ENCODE measurements at places on chromosomes 11 and 22.

DNA sequence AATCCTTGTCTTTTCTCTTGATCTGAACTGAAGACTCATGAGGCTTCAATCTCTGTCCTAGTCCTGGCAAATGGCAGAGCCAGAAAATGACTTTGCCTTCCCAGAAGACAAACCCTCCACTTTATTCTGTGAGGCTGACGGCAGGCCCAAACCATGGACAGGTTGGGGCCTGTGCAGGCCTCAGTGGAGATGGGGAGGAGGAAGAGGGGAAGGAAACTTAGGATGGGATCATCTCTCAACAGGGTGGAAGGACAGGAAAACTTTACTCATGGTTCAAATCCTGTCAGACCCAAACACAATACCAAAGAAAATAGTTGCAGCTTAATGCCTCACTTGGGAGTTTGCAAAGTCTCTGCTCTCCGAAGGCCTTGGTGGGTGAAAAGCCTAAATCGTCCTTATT lies 9.8 kb downstream of the RPL27A start:
- DNase-seq = no peak

GRCh38 chr11:131066551-131066950 lies 150.3 kb upstream of the SNX19 start:
- no peak for DNase-seq

GRCh38 chr11:25910086-25910485 lies 421.8 kb upstream of the ANO3 start:
- no peak for DNase-seq

DNA sequence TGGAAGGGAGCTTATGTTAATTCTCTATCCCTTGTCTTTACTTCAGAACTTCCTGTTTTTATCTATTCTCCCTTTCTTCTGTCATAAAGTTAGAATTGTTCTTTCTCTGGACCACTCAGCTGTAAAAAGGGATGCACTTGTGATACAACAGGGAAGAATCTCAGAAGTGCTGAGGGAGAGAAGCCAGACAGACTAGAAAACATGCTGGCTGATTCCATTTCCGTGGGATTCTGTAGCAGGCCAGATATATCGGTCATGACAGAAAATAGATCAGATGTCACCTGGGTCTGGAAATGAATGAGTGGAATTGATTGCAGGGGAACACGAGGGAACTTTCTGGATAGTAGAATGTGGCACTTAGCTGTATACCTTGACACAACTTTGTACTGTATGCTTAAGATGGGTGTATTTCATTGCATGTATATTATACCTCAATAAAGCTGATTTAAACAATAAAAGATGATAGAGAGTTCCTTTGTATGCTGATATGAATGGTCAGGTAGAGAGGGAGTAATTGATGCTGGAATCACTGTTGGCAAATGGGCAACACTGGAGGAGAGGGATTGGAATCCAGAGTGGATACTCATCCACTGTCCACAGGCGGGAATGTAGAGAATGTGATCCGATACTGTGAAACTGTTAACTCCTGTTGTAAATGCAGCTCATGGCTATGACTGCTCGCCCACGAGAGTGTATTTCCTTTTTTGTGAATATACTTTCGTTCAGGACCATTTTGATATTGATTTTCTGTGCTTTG lies 59.6 kb downstream of the ATXN10 start:
- DNase-seq = no peak

GRCh38 chr11:115710426-115710825 lies 206.2 kb upstream of the CADM1 start:
- DNase-seq = no peak

DNA sequence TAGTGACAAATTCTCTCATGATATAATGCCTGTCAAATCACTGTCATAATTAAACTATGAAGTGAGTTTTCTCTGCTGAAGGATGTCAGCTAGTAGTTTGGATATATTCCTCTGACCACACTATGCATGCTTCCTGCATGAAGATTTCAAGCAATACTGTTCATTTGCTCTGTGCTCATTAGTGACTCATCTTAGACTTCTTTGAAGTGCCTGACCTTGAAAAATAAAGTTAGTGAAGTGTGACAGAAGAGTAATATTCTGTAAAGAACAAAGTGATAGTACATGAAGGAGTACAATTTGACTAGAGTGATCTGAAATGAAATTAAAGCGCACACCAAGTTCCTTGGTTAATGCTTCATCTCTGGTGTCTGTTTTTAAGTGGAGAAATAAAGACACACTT lies 629.5 kb upstream of the ANO3 start:
- DNase-seq = no peak

- no peak for DNase-seq
These were observed 51.9 kb downstream of the SPATA19 start for GRCh38 chr11:133793271-133794035.

- no peak for DNase-seq
These were observed 22.0 kb downstream of the TUB start for GRCh38 chr11:8102965-8103364.

- DNase-seq = peak; percentile 3
These were observed 95.1 kb upstream of the PLET1 start for GRCh38 chr11:112355726-112356125.

GRCh38 chr22:49768951-49769690 lies 58.6 kb downstream of the BRD1 start:
- DNase-seq = no peak

GRCh38 chr22:43173976-43174720 lies 12.8 kb downstream of the TTLL12 start:
- DNase-seq = no peak

GRCh38 chr11:79087961-79088318 lies 352.9 kb downstream of the TENM4 start:
- no peak for DNase-seq

DNA sequence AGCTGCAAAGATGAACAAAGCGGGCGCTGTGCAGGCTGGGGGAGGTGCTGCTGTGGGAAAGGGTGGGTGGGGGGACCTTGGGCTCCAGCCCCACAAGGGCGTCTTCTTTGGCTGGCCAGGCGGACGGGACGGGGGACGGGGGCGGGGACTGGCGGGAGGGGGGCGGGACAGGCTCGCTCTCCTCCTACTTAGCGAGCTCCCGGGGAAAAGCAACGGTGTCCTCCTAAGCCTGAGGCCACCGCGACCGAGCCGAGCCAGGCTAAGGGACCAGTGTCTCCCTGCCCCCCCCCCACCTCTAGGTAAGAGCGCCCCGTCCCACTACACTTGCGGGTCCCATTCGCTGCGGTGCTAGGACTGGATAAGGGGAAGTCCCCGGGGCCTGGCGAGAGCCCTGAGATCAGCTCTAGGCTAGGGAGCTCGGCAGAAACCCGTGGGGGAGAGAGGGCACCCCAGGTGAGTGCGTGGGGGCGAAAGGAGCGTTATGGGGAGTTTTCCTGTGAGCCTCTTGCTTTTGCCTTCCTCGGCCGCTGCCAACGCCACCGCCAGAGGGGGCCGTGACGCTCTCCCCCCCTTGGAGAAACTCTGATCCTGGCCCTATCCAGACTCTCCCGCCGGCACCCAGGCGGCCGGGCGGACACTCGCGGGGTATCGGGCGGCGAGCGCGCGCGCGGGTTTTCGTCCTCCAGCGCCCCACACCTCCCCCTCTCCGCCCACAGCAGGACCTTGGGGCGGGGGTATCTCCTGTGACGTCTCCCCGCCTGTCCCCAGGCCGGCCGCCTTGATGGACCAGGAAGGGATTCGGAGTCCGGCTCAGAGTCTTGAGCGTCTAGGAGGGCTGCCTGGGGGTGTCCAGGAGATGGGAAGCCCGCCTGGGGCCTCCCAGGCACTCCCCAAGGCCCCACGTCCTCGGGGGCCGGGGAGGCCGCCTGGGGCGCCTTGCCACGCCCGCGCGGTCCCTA lies at the start of gene PHLDB1:
TSS of gene PHLDB1 (plus strand) at position 215 of the 959 bp plus-strand sequence. CDS start 6,222 bp downstream, outside the sequence.
- DNase-seq = no peak

- DNase-seq = no peak
These were observed 8.5 kb downstream of the NAV2 start for GRCh38 chr11:19721176-19721575.

DNA sequence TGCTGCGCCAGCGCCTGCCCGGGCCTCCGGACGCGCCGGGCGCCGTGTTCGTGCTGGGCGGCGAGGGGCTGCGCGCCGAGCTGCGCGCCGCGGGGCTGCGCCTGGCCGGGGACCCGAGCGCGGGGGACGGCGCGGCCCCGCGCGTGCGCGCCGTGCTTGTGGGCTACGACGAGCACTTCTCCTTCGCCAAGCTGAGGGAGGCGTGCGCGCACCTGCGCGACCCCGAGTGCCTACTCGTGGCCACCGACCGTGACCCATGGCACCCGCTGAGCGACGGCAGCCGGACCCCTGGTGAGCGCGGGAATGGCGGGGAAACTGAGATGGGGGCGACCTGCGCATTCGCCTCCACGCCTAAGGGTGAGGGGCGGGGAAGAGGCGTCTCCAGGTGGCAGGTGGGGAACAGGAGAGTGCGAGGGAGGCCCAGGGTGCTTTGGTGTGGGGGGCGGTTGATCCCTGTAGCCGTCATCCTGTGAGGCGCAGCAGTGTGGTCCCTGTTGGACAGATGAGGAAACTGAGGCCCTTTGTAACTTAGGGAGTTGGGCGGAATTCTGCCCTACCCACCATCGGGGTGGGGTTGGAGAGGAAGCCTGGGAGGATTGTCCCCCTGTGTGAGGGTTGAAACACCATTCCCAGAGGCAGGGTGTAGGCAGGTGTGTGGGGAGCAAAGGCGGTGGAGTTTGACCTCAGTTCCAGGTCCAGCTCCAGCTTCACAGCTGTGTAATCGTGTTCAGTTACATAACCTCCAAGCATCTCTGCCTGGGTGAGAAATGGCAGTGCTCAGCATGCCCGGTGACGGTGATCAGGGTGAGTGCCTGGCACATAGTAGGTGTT lies 758 bp downstream of the PDXP start:
- DNase-seq = no peak

DNA sequence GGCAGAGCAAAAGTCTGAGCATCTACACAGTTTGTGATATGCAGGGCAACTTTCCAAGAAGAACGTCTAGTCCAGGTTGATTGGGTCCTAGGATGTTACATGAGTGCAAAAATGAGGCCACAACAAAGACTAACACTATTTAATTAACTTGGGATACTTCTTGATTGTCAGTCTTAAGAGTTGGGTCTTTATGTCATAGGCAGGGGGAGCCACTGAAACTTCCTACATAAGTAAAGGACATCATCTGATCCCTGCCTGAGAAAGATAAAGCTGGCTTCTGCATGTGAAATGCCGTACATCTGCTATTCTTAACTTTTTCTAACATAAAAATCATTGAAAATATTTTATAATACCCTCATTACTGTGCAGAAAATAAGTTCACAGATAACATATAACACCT lies 525.5 kb downstream of the NTM start:
- DNase-seq = no peak

DNA sequence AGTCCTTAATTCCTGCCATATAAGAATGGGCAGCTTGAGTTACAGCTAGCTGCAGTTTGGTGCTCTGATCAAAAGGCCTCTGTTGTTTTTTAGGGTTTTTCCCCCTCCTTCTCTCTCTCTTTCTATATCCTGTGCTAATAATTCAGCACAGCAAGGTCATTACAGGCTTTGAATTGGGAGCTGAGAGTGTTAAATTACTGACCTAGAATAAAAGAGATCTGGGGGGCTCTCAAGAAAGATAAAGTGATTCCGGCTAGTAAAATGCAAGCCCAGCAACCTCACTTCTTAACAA lies 84.9 kb downstream of the CSTPP1 start:
- no peak for DNase-seq

GRCh38 chr22:22155146-22155545 lies 89.4 kb upstream of the VPREB1 start:
- no peak for DNase-seq

- no peak for DNase-seq
These were observed 669.4 kb downstream of the OPCML start for GRCh38 chr11:132862933-132863332.

GRCh38 chr11:112173152-112173551 lies 2.2 kb upstream of the BCO2 start:
- no peak for DNase-seq

DNA sequence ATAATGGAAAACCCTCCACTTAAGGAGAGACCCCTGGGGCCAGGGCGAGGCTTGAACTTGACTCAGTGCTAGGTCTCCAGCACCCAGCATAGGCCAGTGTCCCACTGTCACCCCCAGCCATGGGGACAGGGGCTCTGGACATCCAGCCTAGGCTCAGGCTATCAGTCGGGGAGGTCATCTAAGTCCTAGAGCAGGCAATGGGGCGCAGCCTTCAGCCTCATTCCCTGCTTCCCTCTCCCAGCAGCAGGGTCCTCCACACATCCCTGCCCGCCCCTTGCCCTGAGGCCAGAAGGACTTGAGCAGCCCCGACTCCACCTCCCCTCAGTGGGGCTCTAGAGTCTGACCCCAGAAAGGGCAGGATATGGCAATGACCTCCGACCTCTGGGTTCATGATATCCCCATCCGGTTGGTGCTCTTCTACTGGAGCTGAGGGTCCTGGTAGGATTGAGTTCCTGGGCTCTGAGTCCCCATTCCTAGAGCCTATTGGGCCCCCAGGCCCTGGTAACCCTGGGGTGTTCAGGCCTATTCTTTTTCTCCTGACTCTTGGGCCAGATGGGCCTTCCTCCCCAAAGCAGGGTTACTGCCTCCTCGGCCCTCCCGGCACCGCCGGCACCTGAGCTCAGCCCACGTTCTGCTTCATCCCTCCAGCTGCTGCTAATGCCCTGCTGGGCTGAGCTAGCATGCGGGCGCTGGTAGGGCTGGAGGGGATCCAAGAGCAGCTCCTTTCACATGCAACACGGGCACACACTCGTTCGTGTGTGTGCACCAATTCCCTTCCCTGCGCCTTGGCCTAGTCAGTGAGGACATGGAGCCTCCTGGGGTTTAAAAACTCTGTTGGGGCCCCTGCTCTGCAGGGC lies 4.4 kb downstream of the CST6 start:
- DNase-seq = no peak

DNA sequence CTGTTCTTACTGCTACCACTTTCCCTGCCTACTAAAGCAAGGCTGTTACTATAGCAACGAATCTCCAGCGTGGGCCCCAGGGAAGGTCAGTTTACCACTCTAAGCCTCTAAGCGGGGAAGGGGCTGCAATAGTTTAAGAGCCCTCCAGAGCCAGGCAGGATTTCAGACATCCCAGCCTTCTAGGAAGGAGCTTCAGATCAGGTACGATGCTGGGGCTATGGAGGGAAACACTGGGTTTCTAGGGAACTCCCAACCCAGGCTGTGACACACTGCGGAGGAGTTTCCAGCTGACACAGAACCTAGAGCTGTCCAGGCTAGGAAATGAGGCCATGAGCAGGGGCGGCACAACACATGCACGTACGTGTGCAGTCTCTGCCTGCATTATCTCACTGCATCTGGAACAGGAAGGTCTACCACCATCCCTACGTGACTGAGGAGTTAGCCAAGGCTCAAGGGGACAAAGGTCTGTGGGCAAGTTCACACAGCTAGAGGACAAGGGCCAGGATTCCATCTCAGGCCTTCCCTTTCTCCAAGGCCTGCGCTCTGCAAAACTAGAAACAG lies 20.4 kb downstream of the HPS4 start:
- DNase-seq = no peak

GRCh38 chr11:12668166-12668565 lies 6.1 kb upstream of the TEAD1 start:
- DNase-seq = no peak

DNA sequence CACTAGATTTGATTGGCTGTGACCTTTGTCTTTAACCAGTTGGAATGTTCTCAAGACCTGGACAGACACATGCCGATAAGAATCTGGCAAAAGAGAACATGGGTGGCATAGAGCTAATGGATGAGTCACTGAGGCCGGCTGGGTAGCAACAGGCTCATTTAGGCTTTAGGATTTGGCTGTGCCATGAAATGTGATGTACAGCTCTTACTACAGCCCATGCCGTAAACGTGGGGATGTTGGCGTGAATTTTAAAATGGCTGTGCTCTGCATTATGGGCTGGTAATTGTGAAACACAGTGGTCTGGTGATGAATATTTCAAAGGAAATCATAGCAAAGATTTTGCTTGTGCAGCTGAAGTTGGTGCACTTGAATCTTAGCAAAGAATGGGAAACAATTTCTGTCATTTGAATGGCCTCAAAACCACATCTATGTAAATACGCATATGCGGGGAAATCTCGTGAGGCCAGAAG lies 332.4 kb downstream of the TBC1D22A start:
- no peak for DNase-seq

All from HCT116 (cell line).